ENCODE measurements at places on chromosomes 3 and 15. TPM values are rescaled to one million over a fixed set of nuclear protein-coding genes. Genes with fewer than 3 reads are reported as not detected.

- DNase-seq, result no peak
These were observed 902 bp downstream of the P2RY13 start for GRCh38 chr3:151328298-151328995.

- DNase-seq, result peak; percentile 28
These were observed 46.6 kb downstream of the QTRT2 start for GRCh38 chr3:114103181-114103580.

- no peak for DNase-seq
These were observed 51.1 kb downstream of the SERP1 start for GRCh38 chr3:150495149-150495548.

GRCh38 chr3:140898340-140899180 is 43.1 kb upstream of the SLC25A36 start:
- DNase-seq, result peak; percentile 72

Gene SLC12A8
- 15.9 TPM for total RNA-seq
